Spinal cord (tissue), 10 donors: ENCODE measurements at places on chromosomes 4 and X.

GRCh38 chr4:13673167-13673566 lies 45.6 kb upstream of the BOD1L1 start:
- H3K27me3 ChIP-seq = no peaks in the 10 kb centered on the region
- H3K4me3 ChIP-seq = no peak overlapping the region
- H3K36me3 ChIP-seq = no peaks in the 10 kb centered on the region
- no peak overlapping the region for H3K27ac ChIP-seq
- no peak for DNase-seq
- no peaks in the 10 kb centered on the region for H3K4me1 ChIP-seq

GRCh38 chr4:48234575-48234974 lies 35.1 kb downstream of the TEC start:
- no peaks in the 10 kb centered on the region for H3K36me3 ChIP-seq
- H3K27me3 ChIP-seq = no peaks in the 10 kb centered on the region
- DNase-seq = no peak
- no peak overlapping the region for H3K4me3 ChIP-seq
- no peak overlapping the region for H3K27ac ChIP-seq
- no peaks in the 10 kb centered on the region for H3K4me1 ChIP-seq

- no peaks in the 10 kb centered on the region for H3K36me3 ChIP-seq
- no peaks in the 10 kb centered on the region for H3K4me1 ChIP-seq
- no peaks in the 10 kb centered on the region for H3K27me3 ChIP-seq
- no peak overlapping the region for H3K4me3 ChIP-seq
- no peak overlapping the region for H3K27ac ChIP-seq
- no peak for DNase-seq
Observed at GRCh38 chr4:75071317-75071716, 138.4 kb downstream of the PARM1 start.

DNA sequence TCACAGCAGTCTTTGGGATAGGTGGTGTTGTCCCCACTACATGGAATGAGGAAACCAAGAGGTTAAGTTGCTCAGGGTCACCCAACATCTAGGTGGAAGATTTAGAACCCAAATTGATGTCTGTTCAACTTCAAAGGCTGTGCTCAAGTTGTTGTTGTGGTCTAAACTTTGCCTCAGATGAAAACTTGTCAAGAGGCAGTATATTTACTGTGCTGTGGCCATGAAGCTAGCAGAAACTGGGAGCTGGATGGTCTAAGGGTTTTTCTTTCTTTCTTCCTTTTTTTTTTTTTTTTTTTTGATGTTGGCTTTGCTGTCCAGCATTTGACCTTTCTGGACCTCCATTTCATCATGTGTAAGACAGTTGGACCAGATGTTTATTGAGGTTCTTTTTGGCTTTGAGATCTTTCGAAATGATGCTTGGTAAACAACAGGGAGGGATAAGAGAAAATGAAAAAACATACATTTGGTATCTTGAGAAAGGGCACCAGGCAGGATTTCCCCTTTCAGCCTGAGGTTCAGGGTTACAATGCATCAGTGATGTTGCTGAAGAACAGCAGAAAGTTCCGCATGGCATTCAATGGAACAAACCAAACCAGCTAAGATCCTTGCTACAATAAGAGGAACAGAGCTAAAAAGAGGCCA lies 166.2 kb upstream of the RPS6KA3 start:
- H3K27ac ChIP-seq = no peak overlapping the region
- DNase-seq = no peak
- H3K4me1 ChIP-seq = no peaks in the 10 kb centered on the region

GRCh38 chr4:6409381-6409780 lies 63.0 kb downstream of the PPP2R2C start:
- H3K36me3 ChIP-seq = peaks cover 2% of the 10 kb centered on the region
- H3K27ac ChIP-seq = no peak overlapping the region
- H3K27me3 ChIP-seq = peaks cover 2% of the 10 kb centered on the region
- no peak overlapping the region for H3K4me3 ChIP-seq

GRCh38 chr4:109429545-109429944 lies 4.1 kb upstream of the SEC24B start:
- H3K4me3 ChIP-seq = no peak overlapping the region
- no peak for DNase-seq
- H3K27ac ChIP-seq = no peak overlapping the region
- peaks cover 3% of the 10 kb centered on the region for H3K36me3 ChIP-seq
- H3K4me1 ChIP-seq = no peaks in the 10 kb centered on the region

DNA sequence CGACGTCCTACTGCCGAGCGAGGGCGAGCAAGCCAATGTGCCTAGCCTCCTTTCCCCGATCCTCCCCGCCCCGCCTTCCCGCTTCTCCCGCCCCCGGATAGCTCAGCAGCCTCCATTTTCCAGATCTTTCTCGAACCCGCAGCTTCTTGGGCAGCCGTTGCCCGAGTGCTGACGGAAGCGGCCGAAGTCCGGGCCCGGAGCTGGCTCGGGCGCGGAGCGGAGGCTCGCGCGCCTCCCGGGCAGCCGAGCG lies 172 bp upstream of the HSPA4L start:
- H3K4me3 ChIP-seq = peak overlapping the region; percentile 90
- peak overlapping the region; percentile 89 for H3K27ac ChIP-seq
- no peaks in the 10 kb centered on the region for H3K36me3 ChIP-seq
- H3K4me1 ChIP-seq = peaks cover 8% of the 10 kb centered on the region
- DNase-seq = no peak

DNA sequence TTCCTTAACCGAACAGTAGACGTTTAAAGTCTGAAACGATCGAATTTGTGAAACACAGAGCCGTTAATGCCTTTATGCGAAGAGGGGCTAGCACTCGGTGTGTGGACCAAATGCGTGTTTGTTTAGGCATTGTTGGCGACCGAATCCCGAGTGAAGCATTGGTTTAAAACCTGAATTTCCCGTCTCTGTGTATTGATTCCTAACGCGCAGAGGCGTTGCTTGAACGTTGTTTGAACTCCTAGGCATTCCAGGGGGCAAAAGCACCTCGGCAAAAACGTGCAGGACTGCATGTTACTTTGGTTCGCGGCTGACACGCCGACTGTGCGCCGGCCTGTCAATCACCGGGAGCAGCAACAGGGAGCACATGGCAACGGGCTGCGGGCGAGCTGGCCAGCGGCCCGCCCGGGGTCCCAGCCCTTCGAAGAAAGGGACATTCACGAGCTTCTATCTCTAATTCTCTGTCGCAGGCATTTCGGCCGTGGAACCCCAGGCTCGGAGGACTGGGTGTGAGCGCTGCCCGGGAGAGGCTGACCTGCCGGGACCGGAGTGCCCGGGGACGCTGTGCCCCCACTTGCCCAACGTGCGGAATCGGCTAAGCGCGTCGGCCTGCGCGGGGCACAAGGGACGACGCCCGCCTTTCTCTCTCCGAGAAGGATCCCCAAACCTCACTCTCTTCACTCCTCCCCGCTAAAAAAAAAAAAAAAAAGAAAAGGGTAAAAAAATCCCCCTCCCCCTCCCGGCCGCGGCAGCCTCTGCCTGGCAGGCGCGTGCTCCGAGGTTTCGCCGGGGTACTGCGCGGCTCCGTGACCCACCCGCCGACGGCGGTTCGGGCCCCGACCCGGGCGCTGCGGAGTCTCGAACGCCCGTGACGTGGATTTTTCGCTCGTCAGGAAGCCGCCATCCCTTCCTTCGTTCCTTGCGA lies 810 bp downstream of the SPRY1 start:
- peaks cover 16% of the 10 kb centered on the region for H3K4me1 ChIP-seq
- peak; percentile 86 for DNase-seq
- peaks cover 5% of the 10 kb centered on the region for H3K36me3 ChIP-seq

GRCh38 chrX:57286507-57287251 lies at the start of gene FAAH2:
Gene FAAH2, plus strand, starts transcription at chrX:57286706. Its CDS starts 120 bp downstream, at chrX:57286826.
- no peaks in the 10 kb centered on the region for H3K27me3 ChIP-seq
- DNase-seq = peak; percentile 1
- H3K4me1 ChIP-seq = no peaks in the 10 kb centered on the region
- H3K4me3 ChIP-seq = no peak within 1 kb of the TSS

- H3K4me1 ChIP-seq = no peaks in the 10 kb centered on the region
- H3K27ac ChIP-seq = no peak overlapping the region
- no peak overlapping the region for H3K4me3 ChIP-seq
- H3K27me3 ChIP-seq = no peaks in the 10 kb centered on the region
- DNase-seq = no peak
Observed at GRCh38 chr4:95539106-95539505, 9.7 kb downstream of the UNC5C start.

- H3K4me3 ChIP-seq = no peak overlapping the region
- peaks cover 35% of the 10 kb centered on the region for H3K4me1 ChIP-seq
- DNase-seq = no peak
- peaks cover 7% of the 10 kb centered on the region for H3K36me3 ChIP-seq
- H3K27ac ChIP-seq = no peak overlapping the region
- no peaks in the 10 kb centered on the region for H3K27me3 ChIP-seq
Observed at GRCh38 chr4:1198098-1198844, 25.9 kb upstream of the SPON2 start.

DNA sequence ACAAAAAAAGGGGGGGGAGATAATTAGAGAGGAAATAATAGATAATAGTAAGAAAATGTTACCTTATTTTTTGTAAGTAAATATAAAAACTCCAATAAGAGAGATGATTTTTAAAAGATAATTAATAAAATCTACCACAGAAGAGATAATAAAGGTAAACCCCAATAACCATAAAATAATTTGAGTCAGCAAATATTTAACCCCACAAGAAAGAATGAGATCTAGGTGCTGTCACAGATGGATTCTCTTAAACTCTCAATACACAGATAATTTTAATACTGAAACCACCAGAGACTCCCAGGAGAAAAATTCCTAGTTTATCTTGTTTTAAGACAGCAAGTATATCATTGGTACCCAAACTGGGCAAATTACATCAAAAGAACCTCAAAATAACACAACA lies 341.4 kb downstream of the ANK2 start:
- no peaks in the 10 kb centered on the region for H3K27me3 ChIP-seq
- H3K4me1 ChIP-seq = no peaks in the 10 kb centered on the region
- H3K4me3 ChIP-seq = no peak overlapping the region
- no peaks in the 10 kb centered on the region for H3K36me3 ChIP-seq
- H3K27ac ChIP-seq = no peak overlapping the region

- no peak overlapping the region for H3K27ac ChIP-seq
- no peak overlapping the region for H3K4me3 ChIP-seq
- H3K36me3 ChIP-seq = no peaks in the 10 kb centered on the region
- DNase-seq = no peak
Observed at GRCh38 chr4:58453956-58454355, 1343.8 kb upstream of the IGFBP7 start.

DNA sequence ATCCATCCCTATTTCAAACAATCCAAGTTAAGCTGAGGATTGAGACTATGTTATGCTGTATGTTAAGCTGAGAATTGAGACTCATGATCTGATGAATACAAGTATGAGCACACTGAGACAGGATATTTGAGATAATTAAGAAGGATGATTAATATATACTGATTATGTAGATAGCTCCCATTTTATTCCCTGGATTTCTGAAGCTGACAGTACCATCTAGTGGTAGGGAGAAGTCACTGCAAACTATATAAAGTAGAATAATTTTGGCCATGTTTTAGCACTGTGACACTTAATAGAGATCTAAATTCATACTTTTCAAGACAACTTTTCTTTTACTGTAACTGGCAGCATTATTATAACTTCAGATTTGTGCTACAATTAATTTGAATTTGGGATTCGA lies 63.8 kb upstream of the HPRT1 start:
- no peaks in the 10 kb centered on the region for H3K4me1 ChIP-seq
- no peak overlapping the region for H3K4me3 ChIP-seq
- no peaks in the 10 kb centered on the region for H3K36me3 ChIP-seq

DNA sequence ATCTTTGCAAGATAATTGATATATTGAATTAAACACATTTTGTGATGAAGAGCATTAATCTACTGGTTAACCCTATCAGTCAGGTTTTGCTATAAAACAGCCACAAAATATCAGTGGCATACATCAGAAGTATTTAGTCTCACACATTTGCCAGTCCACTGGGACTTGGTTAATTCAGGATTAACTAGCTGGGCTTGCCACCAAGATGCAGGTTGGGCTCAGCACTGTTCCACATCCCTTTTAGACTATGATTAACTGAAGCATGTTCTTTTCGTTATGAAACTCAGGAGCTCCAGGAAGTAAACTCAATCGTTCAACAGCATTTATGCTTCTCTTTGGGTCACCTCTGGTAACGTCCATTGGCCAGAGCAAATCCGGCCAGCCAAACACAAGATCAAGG lies 538.1 kb upstream of the HS3ST1 start:
- no peaks in the 10 kb centered on the region for H3K27me3 ChIP-seq
- no peak for DNase-seq
- H3K4me3 ChIP-seq = no peak overlapping the region
- no peaks in the 10 kb centered on the region for H3K4me1 ChIP-seq
- no peaks in the 10 kb centered on the region for H3K36me3 ChIP-seq

GRCh38 chrX:17056868-17057608 lies 110.6 kb downstream of the REPS2 start:
- no peaks in the 10 kb centered on the region for H3K36me3 ChIP-seq
- H3K4me3 ChIP-seq = no peak overlapping the region
- no peaks in the 10 kb centered on the region for H3K4me1 ChIP-seq
- H3K27me3 ChIP-seq = peaks cover 8% of the 10 kb centered on the region

GRCh38 chr4:122996350-122996749 lies 74.0 kb upstream of the NUDT6 start:
- H3K4me1 ChIP-seq = no peaks in the 10 kb centered on the region
- H3K27me3 ChIP-seq = no peaks in the 10 kb centered on the region
- no peaks in the 10 kb centered on the region for H3K36me3 ChIP-seq

DNA sequence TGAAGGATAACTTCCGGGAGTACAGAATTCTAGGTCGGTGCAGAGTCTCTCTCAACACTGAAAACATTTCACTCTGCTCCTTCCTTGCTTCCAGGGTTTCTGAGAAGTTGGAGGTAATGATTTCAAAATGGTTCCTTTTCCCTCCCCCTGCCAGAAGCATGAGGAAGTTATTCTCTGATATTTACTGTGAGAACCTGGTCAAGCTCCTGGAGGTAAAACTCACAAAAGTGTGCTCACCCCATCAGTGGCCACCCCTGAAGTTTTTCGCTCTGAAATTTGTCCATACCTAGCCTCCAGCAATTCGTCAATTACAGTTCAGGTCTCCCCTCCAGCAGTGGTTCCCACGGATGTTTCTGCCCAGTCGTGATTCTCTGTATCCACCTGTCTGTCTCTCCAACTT lies 16.2 kb upstream of the MECP2 start:
- no peak for DNase-seq
- peaks cover 12% of the 10 kb centered on the region for H3K4me1 ChIP-seq
- no peaks in the 10 kb centered on the region for H3K27me3 ChIP-seq
- H3K27ac ChIP-seq = no peak overlapping the region
- no peak overlapping the region for H3K4me3 ChIP-seq
- H3K36me3 ChIP-seq = no peaks in the 10 kb centered on the region

DNA sequence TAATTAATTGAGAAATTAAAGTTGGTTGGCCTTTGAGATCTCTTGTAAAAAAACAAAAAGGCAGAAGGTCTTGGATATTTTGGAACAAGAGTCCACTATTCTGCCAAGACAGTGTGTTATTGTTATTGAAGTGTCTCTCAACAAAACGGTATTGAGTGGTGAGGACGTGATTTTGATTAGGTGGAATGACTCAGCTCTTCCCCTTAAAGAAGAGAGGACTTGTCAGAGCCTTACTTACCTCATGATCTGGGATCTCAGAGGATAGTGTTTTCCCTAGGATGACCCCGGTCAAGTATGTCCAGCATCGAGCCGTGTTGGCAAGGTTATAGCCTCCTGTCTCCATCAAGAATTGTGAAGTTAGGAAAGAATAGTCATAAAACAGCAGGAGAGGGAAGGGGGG lies 110.9 kb downstream of the HDAC8 start:
- no peaks in the 10 kb centered on the region for H3K36me3 ChIP-seq
- H3K27ac ChIP-seq = no peak overlapping the region
- no peak overlapping the region for H3K4me3 ChIP-seq

GRCh38 chrX:130260316-130260715 lies 8.4 kb downstream of the ZNF280C start:
- DNase-seq = no peak

- H3K36me3 ChIP-seq = peaks cover 67% of the 10 kb centered on the region
- no peak overlapping the region for H3K4me3 ChIP-seq
- DNase-seq = no peak
- no peaks in the 10 kb centered on the region for H3K27me3 ChIP-seq
- no peak overlapping the region for H3K27ac ChIP-seq
Observed at GRCh38 chrX:150766351-150767044, 73.3 kb downstream of the MTMR1 start.
